ENCODE measurements at places on chromosomes 3 and 15.
A peak's percentile ranks its signal among the peaks of the same experiment; 100 is the strongest.

DNA sequence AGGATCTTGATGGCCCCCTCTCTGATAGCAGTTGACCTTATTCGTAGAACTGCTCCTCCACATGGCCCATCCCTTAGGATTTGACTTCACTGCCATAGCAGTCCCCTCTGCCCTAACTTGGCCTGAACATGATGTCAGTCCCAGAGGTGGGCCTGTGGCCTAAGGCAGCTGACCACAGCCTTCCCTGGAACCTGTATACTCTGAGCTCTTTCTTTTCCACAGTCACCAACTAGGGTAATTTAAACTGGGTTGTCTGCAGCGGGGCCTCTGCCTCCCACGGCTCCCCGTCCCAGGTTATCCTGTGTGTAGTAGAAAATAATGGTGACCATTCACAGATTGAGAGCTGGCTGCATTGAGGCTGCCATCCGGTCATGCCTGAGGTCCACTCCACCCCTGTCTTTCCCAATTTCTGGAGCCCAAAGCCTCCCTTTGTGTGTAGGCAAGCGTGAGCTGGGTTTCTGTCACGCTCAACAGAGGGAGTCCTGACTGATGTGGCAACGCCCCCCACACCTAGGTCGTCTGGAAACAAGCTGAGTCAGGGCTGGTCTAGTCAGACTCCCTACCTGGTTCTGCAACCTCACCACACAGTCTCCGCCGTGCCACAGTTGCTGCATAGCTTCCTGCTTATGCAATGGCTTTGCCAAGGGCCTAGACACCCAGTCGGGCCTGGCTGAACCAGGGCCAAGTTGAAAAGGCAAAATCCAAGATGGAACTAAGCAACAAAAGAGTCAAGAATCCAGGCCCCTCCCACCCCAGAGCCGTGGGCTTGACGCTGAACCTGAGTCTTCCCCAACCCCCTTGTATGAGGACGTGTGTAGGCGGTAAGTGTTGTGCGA, 284.5 kb downstream of the XXYLT1 start:
- no peak for DNase-seq

DNA sequence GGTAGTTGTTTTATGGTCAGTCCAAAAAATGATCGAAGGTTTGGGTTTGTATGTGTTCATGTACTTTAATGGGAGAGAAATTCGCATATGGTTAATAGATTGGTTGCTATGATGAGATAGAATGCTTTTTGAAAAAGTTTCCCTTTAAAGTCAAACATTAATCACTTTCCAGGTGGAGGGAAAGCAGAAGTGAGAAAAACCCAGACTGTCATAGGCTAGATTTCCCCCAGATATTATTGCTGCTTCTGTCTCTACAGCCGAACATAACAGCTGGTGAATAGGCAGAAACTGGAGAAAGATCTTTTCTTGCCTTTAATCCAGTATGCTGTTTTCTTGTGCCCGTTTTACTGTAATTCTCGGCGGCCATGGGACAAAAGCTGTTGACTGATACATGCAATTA, 287.6 kb downstream of the SOX2 start:
- DNase-seq: no peak

- DNase-seq: peak; percentile 51
These were observed 137.9 kb upstream of the LRIG1 start for GRCh38 chr3:66638717-66639116.

DNA sequence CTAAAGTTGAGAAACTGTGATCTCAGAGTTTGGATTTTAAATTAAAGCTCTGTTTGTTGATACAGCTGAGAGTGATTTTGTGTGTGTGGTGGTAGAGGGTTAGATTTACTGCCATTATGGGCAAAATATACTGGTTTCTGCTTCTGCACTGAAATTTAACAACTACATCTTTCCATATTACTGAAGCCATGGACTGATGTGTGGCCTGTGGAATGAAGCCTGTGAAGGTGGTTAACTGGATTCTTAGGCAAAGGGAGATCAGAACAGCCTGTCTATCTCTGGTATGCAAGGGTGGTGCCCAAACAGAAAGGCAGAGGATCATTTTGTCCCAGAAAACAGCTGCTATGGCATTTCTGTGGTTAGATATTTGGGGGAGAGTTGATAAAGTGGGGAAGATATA, 297.3 kb upstream of the THBS1 start:
- no peak for DNase-seq

- no peak for DNase-seq
These were observed 30.7 kb downstream of the ATP13A5 start for GRCh38 chr3:193347521-193348501.

DNA sequence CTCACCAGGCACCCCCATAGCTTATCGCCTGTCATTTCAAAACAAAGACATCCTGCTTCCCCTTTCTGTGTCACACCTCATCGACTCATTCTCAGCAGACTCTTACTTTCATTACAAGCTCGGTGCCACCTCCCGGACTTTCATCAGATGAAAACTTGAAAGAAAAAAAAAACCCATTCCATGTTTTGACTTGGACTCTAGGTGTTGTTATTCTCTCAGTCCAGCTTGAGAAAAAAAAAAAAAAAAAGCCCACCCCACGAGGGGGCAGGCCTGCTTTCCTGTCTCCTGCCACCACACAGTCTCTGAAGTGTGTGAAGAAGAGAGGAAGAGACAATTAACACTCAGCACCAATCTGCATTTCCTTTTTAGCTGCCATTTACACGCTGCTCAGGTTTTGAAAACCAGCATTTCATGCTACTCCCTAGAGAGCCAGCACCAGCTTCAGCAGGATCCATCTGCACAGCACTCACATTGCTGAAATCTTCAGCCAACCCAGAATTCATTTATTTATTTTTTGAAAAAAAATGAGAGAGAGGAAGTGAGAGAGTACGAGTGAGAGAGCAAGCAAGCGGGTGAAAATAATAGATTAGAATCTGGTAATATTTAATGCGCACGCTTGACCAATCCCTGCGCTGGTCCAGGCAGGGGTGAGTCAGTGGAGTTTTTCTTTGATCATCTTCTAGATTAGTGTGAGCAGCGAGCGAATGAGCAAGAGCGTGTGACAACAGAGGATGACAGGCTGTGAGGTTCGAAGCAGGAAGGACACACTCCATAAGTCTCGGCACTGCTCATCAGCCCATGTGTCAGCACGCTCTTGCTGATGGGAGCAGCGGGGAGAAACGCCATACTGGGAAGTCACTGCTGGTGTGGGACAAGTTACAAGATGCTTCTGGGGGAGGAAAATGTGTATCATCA, 23.5 kb downstream of the ZNF80 start:
- DNase-seq: peak; percentile 76

DNA sequence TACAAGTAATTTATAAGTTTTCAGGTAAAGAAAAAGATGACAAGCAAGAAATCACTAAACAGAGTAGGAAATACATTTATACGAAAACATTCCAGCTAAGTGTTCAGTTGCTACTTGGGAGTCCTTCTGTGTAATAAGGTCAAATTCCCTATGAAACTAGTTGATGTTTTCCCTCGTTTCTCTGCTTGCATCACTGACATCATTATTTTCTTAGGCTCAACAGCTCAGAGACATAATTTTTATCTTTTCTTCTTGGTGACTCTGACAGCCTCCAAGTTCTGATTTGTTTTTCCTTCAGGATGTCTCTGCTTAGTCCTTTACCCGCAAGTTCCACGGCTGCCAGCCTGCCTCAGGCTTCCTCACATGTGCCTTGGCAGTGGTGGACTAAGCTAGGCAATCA, 173.6 kb downstream of the P3H2 start:
- no peak for DNase-seq

GRCh38 chr15:40097096-40097967, 11.3 kb downstream of the BMF start:
- DNase-seq: no peak

GRCh38 chr3:65846936-65847335, 191.8 kb downstream of the MAGI1 start:
- no peak for DNase-seq

DNA sequence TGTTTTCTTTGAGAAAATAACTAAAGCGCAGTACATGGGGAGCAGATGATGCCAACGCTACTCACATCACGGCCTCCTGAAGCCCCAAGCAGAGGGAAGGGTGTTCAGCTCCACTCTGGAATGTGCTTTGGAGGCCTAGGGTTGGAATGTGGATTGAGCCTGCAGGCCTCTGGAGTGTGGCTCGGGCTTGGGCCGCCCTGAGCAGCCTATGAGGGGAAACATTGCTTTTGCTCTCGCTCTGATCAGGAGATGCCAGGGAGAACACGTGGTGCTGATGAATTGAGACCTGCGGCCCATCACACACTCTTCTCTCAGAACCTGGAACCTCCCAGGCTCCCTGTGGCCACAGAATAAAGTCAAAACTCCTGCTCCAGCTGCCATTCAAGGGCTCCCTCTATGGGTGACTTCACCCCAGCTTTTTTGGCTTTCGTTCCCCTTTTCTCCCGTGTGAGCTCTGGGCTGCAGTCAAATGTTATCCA, 23.3 kb downstream of the CCDC13 start:
- DNase-seq: peak; percentile 68

DNA sequence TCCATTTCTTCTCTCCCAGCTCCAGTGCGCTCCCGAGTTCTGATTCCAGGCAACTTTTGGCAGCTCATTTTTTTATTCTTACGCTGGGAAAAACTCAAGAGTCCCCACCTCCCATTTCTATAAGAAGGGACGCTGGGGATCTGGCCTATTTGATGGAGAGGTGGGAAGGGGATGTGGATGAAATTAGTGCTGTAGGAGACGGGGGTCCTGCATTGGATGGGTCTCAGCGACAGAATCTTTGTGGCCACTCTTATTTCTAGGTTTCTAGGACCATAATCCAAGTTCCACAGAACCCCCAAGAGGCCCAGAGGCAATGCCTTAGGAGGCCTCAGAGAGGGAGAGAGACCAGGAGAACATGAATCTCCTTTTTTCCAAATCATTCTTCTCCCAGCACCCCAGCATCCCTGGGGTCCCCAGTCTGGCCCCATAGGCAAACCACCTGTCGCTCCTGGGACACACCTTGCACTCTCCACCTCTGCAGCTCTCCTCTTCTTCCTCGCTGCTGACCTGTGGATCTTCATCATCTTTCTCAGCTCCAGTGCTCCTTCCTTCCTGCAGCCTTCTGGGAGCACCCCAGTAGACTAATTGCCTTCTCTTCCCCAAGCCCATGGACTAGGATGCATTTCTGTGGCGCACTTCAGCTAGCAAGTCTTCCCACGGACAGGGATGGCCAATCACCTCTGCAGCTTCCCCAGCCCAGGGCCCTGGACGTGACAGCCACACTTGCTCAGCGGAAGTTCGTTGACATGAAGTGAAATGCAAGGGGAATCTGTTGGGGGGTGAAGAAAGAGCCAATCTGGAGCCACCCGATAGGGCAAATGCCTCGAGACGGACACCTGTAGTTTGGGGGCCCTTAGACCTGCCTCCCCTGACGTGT, 100.1 kb upstream of the ALDH1A3 start:
- no peak for DNase-seq

All from OCI-M1 (cell line).